Osteocyte (in vitro differentiated cells): ENCODE measurements at places on chromosomes 4 and X.

- DNase-seq, result no peak
Measured at GRCh38 chr4:115945026-115945425, 831.6 kb upstream of the NDST4 start.

GRCh38 chr4:83009529-83009928 lies 1.1 kb downstream of the LIN54 start:
- no peak for DNase-seq

GRCh38 chr4:104964410-104965175 lies 182.1 kb upstream of the TET2 start:
- DNase-seq, result no peak

GRCh38 chr4:24686866-24687692 lies 102.7 kb upstream of the DHX15 start:
- DNase-seq, result no peak

- DNase-seq, result no peak
Measured at GRCh38 chrX:132749406-132749805, 209.0 kb downstream of the HS6ST2 start.

GRCh38 chr4:157043131-157043530 lies 32.8 kb upstream of the GLRB start:
- DNase-seq, result no peak

DNA sequence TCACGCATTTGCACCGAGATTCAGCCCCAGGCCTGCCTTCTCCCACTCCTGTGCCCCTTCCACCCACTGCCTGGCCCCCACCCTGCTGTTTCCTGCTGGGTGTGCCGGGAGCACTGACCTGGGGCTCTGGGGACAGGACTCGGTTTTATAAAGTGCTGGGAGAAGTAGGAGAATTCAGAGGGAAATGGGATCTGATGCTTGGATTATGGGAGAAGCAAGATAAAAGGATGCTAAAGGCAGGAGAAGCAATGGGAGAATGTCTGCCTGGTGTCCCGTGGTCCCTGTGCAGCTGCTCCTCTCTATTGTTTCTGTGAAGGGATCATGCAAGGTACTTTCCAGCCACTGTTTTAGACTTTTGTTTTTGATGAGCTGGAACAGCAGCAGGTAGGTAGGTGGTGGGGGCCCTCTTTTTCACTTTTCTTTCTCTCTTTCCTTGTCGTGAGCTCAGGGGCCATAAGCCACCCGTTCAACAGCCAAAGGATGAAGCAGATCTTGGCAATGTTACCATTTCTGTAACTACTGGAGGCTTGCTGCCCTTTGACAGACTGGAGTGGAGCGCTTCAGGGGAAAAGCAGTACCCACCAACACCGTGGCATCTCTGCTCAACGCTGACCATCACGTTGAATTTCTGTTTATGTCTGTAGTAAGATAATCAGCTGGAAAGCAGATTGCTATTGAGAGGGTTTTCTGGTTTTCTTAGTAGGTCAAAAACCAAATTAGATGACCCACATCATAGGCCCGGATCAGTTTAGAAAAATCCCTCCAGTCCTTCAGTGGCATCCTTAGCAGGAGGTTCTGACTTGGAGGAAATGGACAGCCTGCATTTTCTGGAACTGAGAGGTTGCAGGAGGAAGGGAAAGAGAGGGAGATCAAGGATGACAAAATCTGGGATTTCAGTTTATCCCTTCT lies 63.8 kb upstream of the ENPP6 start:
- DNase-seq, result no peak

DNA sequence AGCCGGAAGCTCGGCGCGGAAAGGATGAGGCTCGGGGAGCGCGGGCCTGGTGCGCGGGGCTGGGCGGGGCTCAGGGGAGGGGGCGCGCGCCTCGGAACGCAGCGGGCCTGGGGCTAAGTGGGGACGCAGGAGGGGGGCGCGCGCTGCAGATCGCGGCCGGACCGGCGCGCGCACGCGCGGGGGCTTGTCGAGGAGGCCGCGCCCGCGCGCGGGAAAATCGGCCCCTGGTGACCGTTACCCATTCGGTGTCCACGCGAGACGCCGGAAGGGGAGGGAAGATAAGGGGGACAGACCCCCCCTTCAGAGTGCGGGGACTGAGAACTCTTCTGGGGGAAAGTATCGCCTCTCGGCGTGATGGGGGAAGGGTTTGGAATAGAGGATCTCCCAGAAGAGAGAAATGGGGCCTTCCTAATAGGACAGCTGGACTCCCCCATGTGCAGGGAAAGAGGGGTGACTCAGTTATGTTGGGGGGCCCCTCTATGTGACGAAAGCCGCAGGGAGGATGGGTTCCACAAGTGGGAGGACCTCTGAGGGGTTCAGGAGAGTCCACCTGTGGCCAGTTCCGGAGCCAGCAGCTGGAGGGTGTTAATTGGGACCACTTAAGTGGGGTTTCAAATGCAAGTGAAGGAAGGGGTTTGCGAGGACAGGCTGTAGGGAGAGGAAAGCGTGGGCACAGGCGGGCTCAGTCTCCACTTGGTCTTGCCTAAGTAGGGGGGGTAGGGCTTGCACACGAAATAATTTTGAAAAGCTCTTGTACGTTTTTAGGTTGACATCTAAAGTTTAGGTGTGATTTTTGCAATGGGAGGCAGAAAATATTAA lies 584 bp downstream of the SUV39H1 start:
- DNase-seq, result no peak

DNA sequence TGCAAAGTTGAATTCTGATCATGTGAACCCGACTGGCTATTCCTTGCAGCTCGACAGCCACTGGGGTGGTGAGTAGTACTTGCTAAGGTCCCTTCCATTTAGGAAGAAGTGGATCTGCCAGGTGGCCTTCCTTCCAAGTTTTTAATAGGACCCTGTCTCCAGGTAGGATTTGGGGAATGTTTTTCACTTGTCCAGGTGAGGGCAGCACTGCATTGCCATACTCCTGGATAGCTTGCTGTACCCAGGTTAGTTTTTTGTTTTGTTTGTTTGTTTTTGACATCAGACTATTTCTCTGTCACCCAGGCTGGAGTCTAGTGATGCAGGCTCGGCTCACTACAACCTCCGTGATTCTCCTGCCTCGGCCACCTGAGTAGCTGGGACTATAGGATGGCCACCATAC lies 29.8 kb downstream of the SAGE1 start:
- no peak for DNase-seq

DNA sequence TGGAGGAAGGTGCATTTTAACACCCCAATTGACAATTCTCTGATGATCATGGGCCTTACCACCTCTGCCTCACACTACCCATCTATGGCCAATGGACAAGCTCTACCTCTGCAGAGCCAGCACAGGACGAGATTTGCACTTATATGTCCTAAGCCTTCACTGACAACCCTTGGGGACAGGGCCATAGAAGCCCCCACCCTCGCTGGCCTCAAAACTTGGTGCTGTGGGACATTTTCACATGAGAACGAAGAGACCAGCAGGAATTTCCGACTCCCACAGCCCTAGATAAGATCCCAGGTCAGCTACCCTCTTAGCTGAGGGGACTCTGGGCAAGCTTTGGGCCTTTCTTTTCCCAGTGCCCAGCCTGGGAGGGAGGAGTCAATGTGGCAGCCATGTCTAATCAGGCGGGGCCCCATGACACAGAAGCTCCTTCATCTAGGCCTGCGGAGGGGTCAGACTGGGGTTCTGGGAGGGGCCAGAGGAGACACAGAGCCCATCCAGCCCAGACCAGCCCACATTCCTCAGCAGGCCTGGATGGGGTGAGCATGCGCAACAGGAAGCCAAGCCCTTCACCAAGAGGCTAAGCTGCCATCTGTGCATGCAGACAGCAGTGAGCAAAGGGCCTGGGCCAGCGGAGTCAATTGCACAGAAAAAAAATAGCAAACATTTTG lies 12.1 kb downstream of the PJA1 start:
- DNase-seq, result peak; percentile 63

DNA sequence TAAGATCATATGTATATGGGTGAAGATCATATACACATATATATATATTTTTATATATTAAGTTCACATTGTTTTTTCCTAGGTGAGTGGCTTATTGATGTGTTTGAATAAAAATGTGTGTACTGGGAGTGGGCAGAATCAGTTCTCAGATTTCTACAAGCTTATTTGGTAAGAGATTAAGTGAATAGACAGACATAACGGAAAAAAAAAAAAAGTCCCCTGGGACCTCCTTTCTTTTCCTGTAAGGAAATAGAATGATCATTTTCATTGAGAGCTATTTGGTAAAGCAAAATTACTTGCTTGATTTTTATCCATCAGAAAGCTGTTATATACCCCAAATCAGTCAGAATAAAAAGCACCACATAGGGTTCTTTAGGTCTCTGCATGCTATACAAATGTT lies 597.7 kb downstream of the PCDH18 start:
- no peak for DNase-seq

- no peak for DNase-seq
Measured at GRCh38 chr4:86600007-86600653, 6.0 kb downstream of the PTPN13 start.

- no peak for DNase-seq
Measured at GRCh38 chr4:12679217-12679616, 804.9 kb downstream of the RAB28 start.

- no peak for DNase-seq
Measured at GRCh38 chr4:163256680-163257343, 75.6 kb downstream of the NPY1R start.

DNA sequence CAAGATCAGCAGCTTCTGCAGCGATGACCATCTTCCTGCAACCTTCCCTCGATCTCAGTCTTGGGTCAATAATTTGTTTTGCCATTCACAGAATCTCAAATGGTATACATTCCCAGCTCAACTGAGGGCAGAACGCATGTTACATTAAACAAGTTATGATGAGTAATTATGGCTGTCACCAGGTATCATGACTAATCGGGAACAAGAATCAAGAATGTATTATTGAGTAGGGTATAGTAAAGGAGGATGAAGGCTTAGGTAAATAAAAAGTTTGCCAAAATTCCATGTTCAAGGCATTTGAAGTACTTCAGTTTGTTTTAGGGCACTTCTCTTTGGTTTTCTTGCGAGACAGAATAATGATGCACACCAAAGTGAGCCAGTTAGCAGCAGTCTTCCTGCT lies 194.1 kb downstream of the SH2D1A start:
- DNase-seq, result no peak

DNA sequence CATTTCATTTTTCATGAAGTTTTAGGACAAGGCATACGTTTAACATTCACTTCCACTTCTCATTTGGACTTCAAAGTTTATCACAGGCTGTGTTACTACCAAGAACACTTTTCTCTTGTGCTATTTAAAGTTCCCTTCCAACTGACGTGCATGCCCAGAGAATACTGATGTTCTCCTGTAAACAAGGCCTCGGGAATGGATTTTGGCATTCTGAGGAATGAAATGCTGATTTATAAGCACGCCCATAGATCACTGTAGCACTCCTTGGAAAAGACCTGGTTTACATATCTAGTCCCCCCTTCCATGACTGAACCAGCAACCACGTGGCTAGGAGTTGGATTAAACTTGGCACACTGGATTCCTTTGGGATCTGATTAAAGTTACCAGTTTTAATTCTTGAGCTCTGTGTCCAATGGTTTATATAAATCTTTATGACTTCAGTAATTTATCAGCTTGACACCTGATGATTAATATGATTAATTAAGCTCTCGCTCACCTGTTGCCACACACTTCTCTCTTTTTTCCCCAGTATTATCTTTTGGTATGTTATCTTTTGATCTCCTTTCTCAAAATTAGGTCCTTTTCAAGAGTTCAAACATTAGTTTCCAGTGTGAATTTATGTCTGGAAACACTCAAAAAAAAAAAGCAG lies 122.4 kb upstream of the HAND2 start:
- DNase-seq, result no peak

DNA sequence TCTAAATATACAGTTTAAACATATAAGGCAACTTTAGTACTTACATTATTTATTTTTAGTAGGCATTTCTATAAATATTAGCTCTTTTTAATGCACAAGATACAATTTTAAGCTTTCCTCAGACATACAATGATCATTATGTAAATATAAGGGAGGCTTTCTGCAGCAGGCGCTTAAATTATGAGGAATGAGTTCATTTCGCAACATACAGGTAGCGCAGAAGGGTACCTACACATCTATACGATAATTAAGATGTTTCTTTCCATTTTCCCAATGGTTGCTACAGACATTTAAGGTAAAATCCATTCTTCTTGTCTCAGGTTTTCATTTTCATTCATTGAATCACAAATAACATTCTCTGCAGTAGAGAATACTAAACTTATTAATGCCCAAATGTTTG lies 1.2 kb downstream of the AASDH start:
- DNase-seq, result no peak

- no peak for DNase-seq
Measured at GRCh38 chr4:139223682-139224317, 46.8 kb upstream of the ELF2 start.

GRCh38 chr4:107853444-107854355 lies 29.0 kb downstream of the SGMS2 start:
- no peak for DNase-seq

DNA sequence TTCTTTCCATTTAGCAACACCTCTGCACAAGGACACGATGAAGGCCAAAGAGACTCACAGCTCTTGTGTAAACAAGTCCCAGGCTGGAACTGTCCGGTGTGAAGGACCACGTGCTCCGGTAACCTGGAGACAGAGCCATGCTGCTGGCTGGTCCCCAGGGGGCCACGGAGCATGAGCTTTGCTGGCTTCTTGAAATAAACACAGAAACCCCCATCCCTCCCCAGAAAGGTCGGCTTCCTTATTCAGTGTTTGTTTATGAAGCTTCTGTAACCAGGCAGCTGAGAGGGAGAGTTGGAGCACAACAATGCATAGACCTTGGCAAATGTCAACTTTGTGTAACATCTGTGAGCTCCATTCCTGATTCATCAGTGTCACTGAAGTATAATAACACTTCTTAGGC lies 109.4 kb downstream of the GPR143 start:
- no peak for DNase-seq

- no peak for DNase-seq
Measured at GRCh38 chr4:80187677-80188076, 9.6 kb upstream of the PRDM8 start.

DNA sequence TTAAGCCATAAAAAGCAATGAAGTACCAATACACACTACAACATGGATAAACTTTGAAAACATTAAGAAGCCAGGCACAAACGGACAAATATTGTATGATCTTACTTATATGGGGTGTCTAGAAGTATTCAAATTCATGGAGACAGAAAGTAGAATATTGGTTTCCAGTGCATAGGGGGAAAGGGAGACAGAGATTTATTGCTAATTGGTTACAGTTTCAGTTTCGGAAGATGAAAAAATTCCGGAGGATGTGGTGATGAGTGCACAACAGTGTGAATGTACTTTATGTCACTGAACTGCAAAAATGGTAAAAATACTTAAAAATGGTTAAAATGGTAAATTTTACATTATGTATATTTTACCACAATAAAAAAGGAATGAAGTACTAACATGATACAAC lies 5.1 kb upstream of the PRDX4 start:
- DNase-seq, result no peak

- DNase-seq, result no peak
Measured at GRCh38 chr4:178165951-178166308, 723.7 kb upstream of the AGA start.

DNA sequence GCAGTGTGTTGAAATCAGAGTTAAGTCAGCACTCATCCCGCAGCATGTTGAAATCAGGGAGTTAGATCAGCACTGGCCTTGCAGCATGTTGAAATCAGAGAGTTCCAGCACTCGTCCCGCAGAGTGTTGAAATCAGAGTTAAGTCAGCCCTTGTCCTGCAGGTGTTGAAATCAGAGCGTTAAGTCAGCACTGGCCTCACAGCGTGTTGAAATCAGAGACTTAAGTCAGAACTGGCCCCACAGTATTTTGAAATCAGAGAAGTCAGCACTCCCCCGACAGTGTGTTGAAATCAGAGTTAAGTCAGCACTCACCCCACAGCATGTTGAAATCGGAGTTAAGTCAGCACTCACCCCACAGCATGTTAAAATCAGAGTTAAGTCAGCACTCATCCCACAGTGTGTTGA lies 10.9 kb upstream of the UVSSA start:
- no peak for DNase-seq
